AG10803 (cell line): ENCODE measurements at places on chromosomes 3 and 15.

DNA sequence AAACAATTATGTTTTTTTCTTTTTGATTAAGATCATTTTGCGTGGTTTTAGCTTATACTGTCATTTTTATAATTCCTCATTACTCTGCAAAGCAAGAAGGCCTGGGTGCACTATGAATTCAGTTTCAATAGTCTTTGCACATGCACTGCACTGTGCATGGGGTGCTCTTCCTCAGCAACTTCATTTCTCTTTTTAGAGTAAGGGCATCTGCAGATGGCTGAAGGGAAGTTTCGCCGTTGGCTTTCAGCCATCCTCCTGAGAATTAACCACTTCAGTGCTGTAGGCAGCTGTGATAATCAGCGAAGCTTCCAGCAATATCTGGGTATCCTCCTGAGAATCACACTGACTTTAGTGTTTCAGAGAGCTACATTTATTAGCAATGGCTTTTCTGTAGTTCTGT is 284.8 kb downstream of the GBE1 start:
- no peak for DNase-seq

- no peak for DNase-seq
Measured at GRCh38 chr3:149523512-149524299, 49.2 kb downstream of the TM4SF4 start.

DNA sequence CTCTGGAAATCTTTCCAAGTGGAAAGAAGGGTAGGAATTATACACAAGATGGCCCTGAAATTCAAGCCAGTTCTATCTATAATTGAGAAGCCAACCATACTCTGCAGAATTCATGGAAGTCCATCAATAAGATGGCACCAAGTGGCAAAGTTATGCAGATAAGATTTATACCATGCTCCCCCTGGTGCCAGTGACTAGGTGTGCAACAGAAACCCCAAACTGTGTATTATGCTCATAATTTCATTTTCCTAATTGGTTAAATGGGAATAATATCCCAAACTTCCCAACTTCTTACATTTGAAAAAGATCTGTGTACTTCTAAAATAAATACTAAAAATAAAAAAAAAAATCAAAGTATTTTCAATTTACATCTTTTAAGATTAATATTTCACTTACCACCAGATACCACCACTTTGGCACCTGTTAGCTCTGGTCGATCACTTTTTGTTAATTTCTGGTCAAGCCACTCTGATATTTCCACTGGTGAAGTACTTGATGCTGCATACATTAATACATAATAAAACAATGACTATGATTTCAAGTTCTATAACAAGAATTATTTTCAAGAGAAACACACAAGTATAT is 25.9 kb downstream of the ETFA start:
- DNase-seq, result peak; percentile 6

GRCh38 chr3:130699765-130700164 is 46.9 kb downstream of the PIK3R4 start:
- DNase-seq, result peak; percentile 27

DNA sequence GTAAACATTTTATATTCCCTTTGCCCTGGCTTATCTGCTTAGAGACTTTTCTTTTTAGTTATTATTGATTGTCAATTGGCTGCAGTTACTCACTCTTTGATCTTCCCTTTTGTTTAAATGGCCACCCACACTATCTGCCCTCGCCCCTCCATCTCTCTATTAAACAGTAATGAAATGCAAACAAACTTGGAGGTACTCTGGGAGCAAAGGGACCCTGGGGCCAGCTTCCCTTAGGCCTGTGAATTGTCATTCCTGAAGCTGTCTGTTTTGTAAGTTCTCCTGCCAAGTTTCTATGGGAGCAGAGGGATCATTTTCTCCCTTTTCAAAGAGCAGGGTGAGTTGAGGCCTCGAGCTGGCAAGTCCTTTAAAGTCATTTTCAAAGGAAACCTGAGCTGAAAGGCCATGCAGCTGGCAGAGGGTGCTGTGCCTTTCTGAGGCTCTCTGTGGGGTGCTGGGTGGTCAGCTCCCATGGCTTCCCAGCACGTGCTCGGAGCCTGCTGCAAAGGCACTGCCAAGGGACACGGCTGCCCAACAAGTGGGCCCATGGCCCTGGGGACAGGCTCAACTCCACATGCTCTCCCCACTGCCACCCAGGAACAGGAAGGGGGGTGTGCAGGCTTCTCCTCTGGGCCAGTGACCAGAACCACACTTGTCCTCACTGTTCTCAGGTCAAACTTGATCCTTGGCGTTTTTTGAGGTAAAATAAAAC is 17.4 kb upstream of the RTP2 start:
- no peak for DNase-seq
